ENCODE measurements at places on chromosomes 7 and 10. TPM values are rescaled to one million over a fixed set of nuclear protein-coding genes. Genes with fewer than 3 reads are reported as not detected.

Gene C1QL3
- not detected for total RNA-seq

Gene NKX1-2
- total RNA-seq, result not detected

Gene ZWINT
- 7.7 TPM for total RNA-seq

Gene VIPR2
- not detected for total RNA-seq

Gene MEIG1
- total RNA-seq, result not detected

Gene PNLIPRP3
- not detected for total RNA-seq

Gene CHRM2
- 1.3 TPM for total RNA-seq

Gene SLC39A12
- total RNA-seq, result not detected

Gene CLDN4
- 0.68 TPM for total RNA-seq

Gene ELAPOR2
- total RNA-seq, result 11.8 TPM

Gene LRIT1
- total RNA-seq, result not detected

Gene CRHR2
- total RNA-seq, result not detected

Gene LIMK1
- 35.9 TPM for total RNA-seq

Gene SAP25
- total RNA-seq, result 2.4 TPM

Gene ACTR1A
- 114 TPM for total RNA-seq

Gene SPDYE5
- not detected for total RNA-seq
